ENCODE measurements at places on chromosomes 2 and 18.

GRCh38 chr2:127698553-127699355, 2.5 kb upstream of the SFT2D3 start:
- no peak overlapping the region for H3K27ac ChIP-seq
- peaks cover 11% of the 10 kb centered on the region for H3K4me1 ChIP-seq
- H3K36me3 ChIP-seq = peaks cover 13% of the 10 kb centered on the region
- no peaks in the 10 kb centered on the region for H3K27me3 ChIP-seq

- H3K27ac ChIP-seq = no peak overlapping the region
- no peaks in the 10 kb centered on the region for H3K4me1 ChIP-seq
- no peaks in the 10 kb centered on the region for H3K27me3 ChIP-seq
- DNase-seq = no peak
- no peak overlapping the region for H3K4me3 ChIP-seq
- no peaks in the 10 kb centered on the region for H3K36me3 ChIP-seq
Observed at GRCh38 chr2:177633111-177633510, 240.5 kb downstream of the AGPS start.

DNA sequence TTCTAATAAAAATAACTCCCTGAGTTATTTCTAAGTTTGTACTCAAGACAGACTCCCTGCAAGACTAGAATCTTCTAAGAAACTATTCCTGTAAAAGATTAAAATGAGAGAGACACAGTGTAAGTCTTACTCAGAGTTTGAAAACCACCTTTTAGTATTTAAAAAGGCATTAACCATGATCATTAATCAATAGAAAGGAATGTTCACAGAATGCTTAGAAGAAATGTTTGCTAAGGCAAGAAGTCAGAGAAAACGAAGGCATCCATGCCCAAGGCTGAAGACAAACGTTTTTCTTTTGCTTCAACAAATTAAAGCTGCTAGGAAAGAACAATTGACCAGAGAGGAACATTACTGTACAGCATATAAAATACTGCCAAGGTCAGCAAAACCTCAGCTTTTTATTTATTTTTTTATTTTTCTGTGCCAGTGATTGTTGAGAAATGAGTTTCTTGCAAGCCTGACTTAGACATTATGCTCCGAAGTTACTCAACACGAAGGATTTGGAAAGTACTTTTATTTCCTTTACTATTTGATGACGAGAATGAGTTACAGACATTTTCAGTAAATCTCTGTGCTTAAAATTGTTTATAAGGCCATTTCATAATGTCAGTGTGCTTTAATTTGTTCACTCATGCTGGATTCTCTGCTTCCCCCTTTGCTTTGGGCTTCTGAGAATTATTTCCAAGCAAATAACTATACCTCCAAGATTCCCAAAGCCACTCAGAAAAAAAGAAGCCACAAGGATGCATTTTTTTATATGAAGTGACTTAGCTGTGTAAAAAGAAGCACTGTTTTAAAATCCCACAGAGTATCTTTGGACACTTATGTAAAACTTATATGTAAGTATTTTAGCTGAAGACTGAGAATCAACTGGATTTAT, 20.5 kb downstream of the RND3 start:
- peaks cover 50% of the 10 kb centered on the region for H3K4me1 ChIP-seq
- no peaks in the 10 kb centered on the region for H3K27me3 ChIP-seq
- no peak for DNase-seq
- peak overlapping the region; percentile 99 for H3K27ac ChIP-seq
- peaks cover 49% of the 10 kb centered on the region for H3K36me3 ChIP-seq

GRCh38 chr18:34594266-34594665, 115.8 kb upstream of the DTNA start:
- H3K4me1 ChIP-seq = no peaks in the 10 kb centered on the region
- no peak overlapping the region for H3K4me3 ChIP-seq
- no peak overlapping the region for H3K27ac ChIP-seq
- no peaks in the 10 kb centered on the region for H3K36me3 ChIP-seq
- H3K27me3 ChIP-seq = peaks cover 12% of the 10 kb centered on the region
- no peak for DNase-seq

- H3K36me3 ChIP-seq = no peaks in the 10 kb centered on the region
- H3K27me3 ChIP-seq = no peaks in the 10 kb centered on the region
- no peak overlapping the region for H3K27ac ChIP-seq
Observed at GRCh38 chr2:237581751-237582746, 8.5 kb downstream of the RAB17 start.

GRCh38 chr2:121232626-121233265, 52.3 kb downstream of the TFCP2L1 start:
- DNase-seq = no peak
- peaks cover 25% of the 10 kb centered on the region for H3K36me3 ChIP-seq

DNA sequence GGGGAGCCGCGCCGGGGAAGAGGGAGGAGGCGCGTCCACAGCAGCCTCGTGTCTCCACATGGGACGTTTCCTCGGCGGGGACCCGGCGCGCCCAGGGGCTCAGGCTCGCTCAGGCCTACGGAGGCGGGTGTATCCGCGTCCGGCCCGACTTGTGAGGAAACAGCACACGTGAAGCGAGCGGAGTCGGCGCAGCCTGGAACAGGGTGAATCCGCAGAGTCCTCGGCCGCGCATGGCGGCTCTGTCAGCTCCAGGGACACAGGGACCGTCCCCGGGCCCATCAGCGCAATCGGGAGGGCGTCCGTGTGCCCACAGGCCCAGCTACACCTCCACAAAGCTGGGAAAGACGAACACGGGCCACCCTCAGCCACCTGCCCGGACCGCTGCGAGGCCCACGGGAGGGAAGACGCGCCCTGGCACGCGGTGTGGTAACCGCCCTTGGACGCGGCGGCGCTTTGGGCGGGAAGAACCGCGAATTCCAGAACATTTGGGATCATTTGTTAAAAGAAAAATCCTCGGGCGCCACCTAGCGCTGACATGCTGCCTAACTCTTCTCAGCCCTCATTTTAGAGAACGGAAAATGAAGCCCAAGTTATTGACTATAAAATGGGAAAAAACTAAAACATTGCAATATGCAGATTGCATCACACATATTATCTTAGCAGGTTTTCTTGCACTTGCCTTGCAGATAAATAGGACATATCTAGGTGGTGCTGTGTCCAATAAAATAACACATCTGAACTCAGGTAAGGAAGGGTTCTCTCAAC, 40.4 kb downstream of the TMEM18 start:
- no peak overlapping the region for H3K4me3 ChIP-seq
- H3K4me1 ChIP-seq = peaks cover 3% of the 10 kb centered on the region
- H3K27me3 ChIP-seq = no peaks in the 10 kb centered on the region

DNA sequence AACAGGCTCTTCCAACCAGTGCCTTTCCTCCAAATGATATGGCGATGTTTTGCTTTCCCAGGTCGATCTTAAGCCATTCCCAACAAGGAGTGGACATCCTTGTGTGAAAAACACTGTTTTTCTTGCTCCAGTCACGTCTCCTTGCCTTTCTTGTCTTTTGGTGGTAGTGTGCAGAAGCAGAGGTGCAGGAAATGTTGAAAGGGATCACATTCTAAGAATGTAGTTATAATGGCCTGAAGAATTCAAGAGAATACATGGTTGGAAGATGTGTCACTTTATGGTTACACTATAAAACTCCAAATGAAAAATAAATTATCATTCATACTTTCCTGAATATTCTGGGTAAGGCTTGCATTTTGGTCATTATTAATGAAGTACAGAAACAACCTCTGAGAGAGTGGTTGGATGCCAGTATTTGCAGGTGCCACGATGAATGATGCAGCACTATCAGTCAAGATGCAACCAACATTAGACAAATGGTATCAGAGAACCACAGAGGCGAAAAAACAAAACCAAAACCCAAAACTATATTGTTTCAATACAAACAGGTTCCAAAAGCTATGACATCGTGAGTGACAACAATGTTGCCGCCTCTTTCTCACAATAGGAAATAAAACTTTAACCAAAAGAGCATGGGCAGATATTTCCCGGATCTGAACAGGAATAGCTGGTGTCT, 27.5 kb upstream of the POLE4 start:
- no peak for DNase-seq
- no peak overlapping the region for H3K4me3 ChIP-seq
- no peaks in the 10 kb centered on the region for H3K27me3 ChIP-seq
- H3K27ac ChIP-seq = no peak overlapping the region
- peaks cover 3% of the 10 kb centered on the region for H3K4me1 ChIP-seq

- H3K27ac ChIP-seq = no peak overlapping the region
- peaks cover 91% of the 10 kb centered on the region for H3K36me3 ChIP-seq
- H3K4me1 ChIP-seq = peaks cover 13% of the 10 kb centered on the region
- DNase-seq = no peak
- H3K27me3 ChIP-seq = no peaks in the 10 kb centered on the region
Observed at GRCh38 chr2:159753797-159754196, 41.5 kb downstream of the MARCHF7 start.

DNA sequence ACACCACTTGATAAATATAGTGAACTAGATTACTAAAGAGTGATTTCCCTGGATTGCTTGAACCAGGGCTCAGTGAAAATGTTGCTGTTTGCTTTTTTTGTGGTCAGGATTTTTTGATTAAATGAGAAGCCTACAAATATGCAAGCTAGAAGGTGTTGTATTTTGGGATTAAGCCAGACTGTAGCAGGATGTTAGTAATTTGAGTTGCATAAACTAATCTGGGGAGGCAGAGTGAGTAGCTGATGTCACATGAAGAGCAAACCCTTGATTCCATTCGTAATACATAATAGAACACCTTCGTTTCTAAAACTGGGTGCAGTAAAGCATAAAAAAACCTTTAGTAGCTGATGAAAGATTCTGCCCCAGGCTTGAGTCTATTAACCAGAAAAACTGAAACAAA, 32.0 kb downstream of the NEDD4L start:
- no peaks in the 10 kb centered on the region for H3K36me3 ChIP-seq
- no peak overlapping the region for H3K4me3 ChIP-seq
- peaks cover 10% of the 10 kb centered on the region for H3K4me1 ChIP-seq
- DNase-seq = no peak
- H3K27me3 ChIP-seq = no peaks in the 10 kb centered on the region

GRCh38 chr2:226873826-226874225, 38.0 kb downstream of the RHBDD1 start:
- DNase-seq = no peak
- no peak overlapping the region for H3K4me3 ChIP-seq
- H3K36me3 ChIP-seq = no peaks in the 10 kb centered on the region
- no peaks in the 10 kb centered on the region for H3K4me1 ChIP-seq
- no peak overlapping the region for H3K27ac ChIP-seq

GRCh38 chr2:97740590-97741182, 27.3 kb downstream of the ZAP70 start:
- H3K36me3 ChIP-seq = no peaks in the 10 kb centered on the region
- peak; percentile 22 for DNase-seq
- no peak overlapping the region for H3K27ac ChIP-seq
- H3K27me3 ChIP-seq = no peaks in the 10 kb centered on the region
- no peak overlapping the region for H3K4me3 ChIP-seq

GRCh38 chr2:135471106-135471505, 59.9 kb downstream of the ZRANB3 start:
- H3K36me3 ChIP-seq = no peaks in the 10 kb centered on the region
- no peaks in the 10 kb centered on the region for H3K27me3 ChIP-seq
- DNase-seq = no peak
- H3K27ac ChIP-seq = no peak overlapping the region

DNA sequence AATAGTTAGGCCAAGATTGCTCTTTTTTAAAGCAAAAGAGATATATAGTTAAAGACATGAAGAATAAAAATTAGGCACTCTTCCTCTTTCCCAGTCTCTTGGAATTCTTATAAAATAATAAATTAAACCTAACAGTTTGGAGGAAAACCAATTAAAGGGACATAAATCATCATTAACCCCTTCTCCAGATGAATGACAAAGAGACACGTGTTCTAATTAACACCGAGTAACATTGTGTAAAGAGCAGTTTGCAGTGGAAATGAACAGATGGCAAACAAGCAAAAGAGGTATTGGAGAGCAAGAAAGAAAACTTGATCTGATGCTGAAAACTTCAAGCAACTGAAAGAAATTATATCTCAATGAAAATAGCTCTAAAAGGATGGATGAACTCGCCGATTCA, 48.4 kb downstream of the BCL2 start:
- H3K4me3 ChIP-seq = no peak overlapping the region
- DNase-seq = no peak
- no peaks in the 10 kb centered on the region for H3K4me1 ChIP-seq
- no peaks in the 10 kb centered on the region for H3K27me3 ChIP-seq
- H3K36me3 ChIP-seq = no peaks in the 10 kb centered on the region

DNA sequence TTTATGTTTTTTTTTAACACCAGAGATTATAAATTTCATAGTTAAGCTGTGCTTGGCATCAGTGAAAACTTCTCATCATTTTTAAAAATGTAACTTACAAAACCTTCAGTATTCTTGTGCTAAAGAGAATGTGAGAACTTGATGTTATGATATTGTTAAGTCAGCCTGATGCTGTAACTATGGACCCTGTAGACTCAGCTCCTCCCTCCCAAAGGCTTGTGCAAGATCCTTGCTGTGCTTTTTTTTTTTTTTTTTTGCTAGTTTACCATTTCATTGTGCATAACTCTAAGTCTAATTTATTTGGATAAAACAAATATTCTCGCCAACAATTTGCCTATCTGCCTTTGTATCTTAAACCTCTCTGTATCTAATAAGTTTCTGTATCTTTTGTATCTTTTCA, 12.9 kb upstream of the TFPI start:
- H3K36me3 ChIP-seq = no peaks in the 10 kb centered on the region
- no peak overlapping the region for H3K27ac ChIP-seq
- no peak overlapping the region for H3K4me3 ChIP-seq
- no peaks in the 10 kb centered on the region for H3K4me1 ChIP-seq
- no peak for DNase-seq

All from RWPE2 (cell line).